ENCODE measurements at places on chromosomes 6 and 20.

DNA sequence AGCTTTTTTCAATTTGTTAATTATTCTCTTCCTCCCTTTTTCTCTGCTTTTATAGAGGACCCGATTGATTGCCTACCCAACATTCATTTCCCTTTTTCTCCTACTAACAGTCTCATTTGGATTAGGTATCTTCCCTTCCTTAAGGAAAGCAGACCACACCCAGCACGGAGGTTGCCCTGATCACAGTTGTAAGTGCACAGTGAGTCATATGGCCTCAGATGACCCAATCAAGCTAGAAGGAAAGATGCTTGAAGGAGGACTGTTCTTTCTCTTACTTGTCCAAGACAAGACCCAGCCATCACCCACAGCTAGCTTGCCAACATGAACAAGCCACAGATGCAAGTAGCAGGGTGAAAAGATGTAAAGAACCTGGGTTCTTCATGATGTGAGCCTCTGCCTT is 518.6 kb downstream of the PKHD1 start:
- H3K27ac ChIP-seq: no peak overlapping the region
- H3K4me3 ChIP-seq: no peak overlapping the region
- H3K36me3 ChIP-seq: no peaks in the 10 kb centered on the region
- no peak for DNase-seq

- H3K27me3 ChIP-seq: peaks cover 5% of the 10 kb centered on the region
- DNase-seq: no peak
- peaks cover 8% of the 10 kb centered on the region for H3K4me1 ChIP-seq
- H3K27ac ChIP-seq: no peak overlapping the region
- no peak overlapping the region for H3K4me3 ChIP-seq
Observed at GRCh38 chr6:98980819-98981218, 33.1 kb upstream of the FBXL4 start.

DNA sequence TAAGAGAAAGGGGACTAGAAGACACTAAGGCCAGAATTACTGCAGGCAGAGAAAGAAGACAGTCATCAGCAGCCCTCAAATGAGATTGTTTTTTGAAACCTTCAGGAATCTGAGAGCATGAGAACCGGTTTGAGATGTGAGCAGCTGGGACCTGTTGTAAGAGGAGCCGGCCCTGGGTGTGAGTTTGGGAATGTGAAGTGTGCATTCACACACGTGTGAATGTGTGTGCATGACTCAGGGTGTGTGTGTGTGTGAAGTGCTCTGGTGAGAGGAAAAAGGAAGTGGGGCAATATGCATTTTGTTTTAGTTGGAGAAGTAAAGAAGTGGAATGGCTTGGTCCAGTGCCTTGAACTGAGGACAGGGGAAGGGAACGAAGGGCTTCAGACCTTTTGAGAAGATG is 4.3 kb downstream of the SCUBE3 start:
- no peak for DNase-seq
- H3K4me1 ChIP-seq: peaks cover 4% of the 10 kb centered on the region
- H3K36me3 ChIP-seq: no peaks in the 10 kb centered on the region
- no peak overlapping the region for H3K4me3 ChIP-seq

GRCh38 chr6:38163186-38164130 is 343.9 kb downstream of the ZFAND3 start:
- no peaks in the 10 kb centered on the region for H3K27me3 ChIP-seq
- H3K4me1 ChIP-seq: no peaks in the 10 kb centered on the region
- H3K27ac ChIP-seq: no peak overlapping the region
- peaks cover 6% of the 10 kb centered on the region for H3K36me3 ChIP-seq
- no peak overlapping the region for H3K4me3 ChIP-seq
- DNase-seq: no peak

Data from activated CD4-positive, alpha-beta memory T cell treated with anti-CD3 and anti-CD28 coated beads for 36 hours (primary cell).